ENCODE measurements at places on chromosomes 13 and 19. TPM values are rescaled to one million over a fixed set of nuclear protein-coding genes. Genes with fewer than 3 reads are reported as not detected.

DNA sequence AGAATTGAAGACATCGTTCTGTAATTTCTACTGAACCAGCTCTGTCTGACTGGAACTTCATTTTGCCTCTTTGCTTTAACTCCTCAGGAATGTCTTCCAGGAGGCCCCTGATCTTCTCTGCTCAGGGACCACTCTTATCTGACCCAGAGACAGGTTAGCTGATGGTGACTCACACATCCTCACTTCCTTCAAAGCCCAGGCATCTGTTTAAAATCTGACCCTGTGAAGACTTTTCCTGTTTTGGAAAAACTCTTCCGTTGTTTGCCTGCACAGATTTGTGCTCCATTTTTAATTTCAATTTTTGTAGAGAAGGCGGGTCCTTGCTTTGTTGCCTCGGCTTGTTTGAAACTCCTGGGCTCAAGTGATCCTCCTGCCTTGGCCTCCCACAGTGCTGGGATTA lies 1.6 kb downstream of the ARL11 start:
- no peaks in the 10 kb centered on the region for H3K27me3 ChIP-seq
- H3K27ac ChIP-seq, result peak overlapping the region; percentile 14
- 0 out of 2 replicates have a peak, but pooled peaks cover 2% of the 10 kb centered on the region for H3K36me3 ChIP-seq
- peak overlapping the region; percentile 81 for H3K4me3 ChIP-seq
- no peak for DNase-seq

The ZNF574 gene
- 17.6 TPM for total RNA-seq

- no peaks in the 10 kb centered on the region for H3K4me1 ChIP-seq
- no peaks in the 10 kb centered on the region for H3K27me3 ChIP-seq
- H3K27ac ChIP-seq, result no peak overlapping the region
- H3K4me3 ChIP-seq, result no peak overlapping the region
- DNase-seq, result no peak
- no peaks in the 10 kb centered on the region for H3K36me3 ChIP-seq
Measured at GRCh38 chr13:23074075-23074828, 106.5 kb upstream of the SGCG start.

DNA sequence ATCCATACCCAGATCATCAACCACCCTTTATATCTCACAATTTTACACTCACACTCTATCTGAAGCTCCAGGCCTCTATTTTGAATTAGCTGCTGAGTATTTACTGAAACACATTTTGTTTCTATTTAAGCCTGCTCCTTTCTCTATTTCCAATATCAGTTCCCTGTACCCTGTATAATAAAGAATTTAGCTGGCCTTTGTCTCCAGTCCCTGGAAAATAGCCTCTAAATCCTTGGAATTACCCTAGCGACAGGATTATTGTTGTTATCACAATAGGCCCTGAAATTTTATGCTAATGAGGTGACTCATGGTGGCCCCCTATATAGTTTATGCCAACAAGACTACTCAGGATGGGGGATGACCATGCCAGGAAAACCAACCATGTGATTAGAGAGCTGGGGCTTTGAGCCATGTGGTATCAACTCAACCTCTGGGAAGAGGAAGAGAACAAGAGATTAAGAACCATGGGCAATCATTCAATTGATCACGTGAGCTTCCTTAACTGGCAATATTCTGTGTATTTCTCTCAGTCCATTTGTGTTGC lies 72.7 kb downstream of the KATNAL1 start:
- H3K27ac ChIP-seq, result no peak overlapping the region
- H3K4me3 ChIP-seq, result no peak overlapping the region
- no peaks in the 10 kb centered on the region for H3K36me3 ChIP-seq
- H3K27me3 ChIP-seq, result no peaks in the 10 kb centered on the region
- no peak for DNase-seq
- no peaks in the 10 kb centered on the region for H3K4me1 ChIP-seq

- peaks cover 8% of the 10 kb centered on the region for H3K4me1 ChIP-seq
- H3K27me3 ChIP-seq, result no peaks in the 10 kb centered on the region
- H3K36me3 ChIP-seq, result peaks cover 8% of the 10 kb centered on the region
- no peak for DNase-seq
Measured at GRCh38 chr19:39328046-39328705, 7.5 kb upstream of the LRFN1 start.
